ENCODE measurements at places on chromosomes 12 and 14.

DNA sequence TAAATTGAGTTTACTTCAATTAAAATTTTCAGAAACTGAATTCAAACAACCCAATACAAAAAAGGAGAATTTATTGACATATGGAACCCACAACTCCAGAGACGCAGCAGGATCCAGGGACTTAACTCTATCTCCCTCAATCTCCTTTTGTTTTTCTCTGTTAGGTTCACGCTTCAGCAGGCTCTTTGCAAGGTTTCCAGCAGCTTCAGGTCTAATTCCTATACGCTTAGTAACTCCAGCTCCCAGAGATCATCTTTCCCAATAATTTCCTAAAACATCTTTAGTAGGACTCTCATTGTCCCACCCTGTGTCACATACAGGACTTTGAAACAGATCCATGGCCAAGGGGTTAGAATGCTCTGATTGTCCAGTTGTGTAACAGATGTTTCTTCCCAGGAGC, 175.2 kb downstream of the RMST start:
- no peak for DNase-seq

GRCh38 chr12:67774983-67775587, 126.5 kb downstream of the DYRK2 start:
- DNase-seq = peak; percentile 48

DNA sequence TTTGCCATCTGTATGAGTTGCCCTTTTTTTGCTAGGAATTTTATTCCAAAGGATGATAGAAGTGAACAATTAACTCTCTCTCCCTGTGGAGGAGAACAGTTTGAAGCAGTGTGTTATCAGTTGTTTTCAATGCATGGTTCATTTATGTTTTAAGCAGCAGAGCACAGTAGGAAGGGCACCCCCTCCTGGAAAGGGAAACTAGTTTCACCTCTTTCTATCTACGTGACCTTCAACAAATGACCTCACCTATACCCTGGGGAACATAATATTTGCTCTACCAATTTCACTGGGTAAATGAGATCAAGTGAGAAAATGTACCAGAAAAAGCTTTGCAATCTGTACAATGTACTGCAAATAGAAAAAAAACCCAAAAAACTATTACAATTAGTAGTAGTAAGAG, 5.4 kb upstream of the DCP1B start:
- DNase-seq = no peak

DNA sequence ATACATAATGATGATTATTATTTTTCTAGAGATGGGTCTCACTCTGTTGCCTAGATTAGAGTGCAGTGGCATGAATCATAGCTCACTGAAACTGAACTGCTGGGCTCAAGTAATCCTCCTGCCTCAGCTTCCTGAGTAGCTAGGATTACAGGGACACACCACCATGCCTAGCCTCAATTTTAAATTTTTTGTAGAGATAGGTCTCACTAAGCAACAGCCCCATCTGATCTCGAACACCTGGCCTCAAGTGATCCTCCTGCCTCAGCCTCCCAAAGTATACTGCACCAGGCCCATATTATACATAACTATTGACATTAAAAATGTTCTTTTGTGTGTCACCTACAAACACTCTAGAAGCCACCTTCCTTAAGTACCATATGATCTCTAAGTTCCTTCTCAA, 3.4 kb downstream of the TXNRD1 start:
- DNase-seq = peak; percentile 73

GRCh38 chr14:59360923-59361794, 104.0 kb downstream of the GPR135 start:
- DNase-seq = peak; percentile 93
